ENCODE measurements at places on chromosomes 1 and 21. TPM values are rescaled to one million over a fixed set of nuclear protein-coding genes. Genes with fewer than 3 reads are reported as not detected.
A peak's percentile ranks its signal among the peaks of the same experiment; 100 is the strongest.

Gene LCE6A
- not detected for total RNA-seq

- H3K27ac ChIP-seq = peak overlapping the region; percentile 89
- H3K4me3 ChIP-seq = no peak overlapping the region
- H3K27me3 ChIP-seq = no peaks in the 10 kb centered on the region
These were observed 99.1 kb downstream of the NMNAT2 start for GRCh38 chr1:183319051-183319450.

DNA sequence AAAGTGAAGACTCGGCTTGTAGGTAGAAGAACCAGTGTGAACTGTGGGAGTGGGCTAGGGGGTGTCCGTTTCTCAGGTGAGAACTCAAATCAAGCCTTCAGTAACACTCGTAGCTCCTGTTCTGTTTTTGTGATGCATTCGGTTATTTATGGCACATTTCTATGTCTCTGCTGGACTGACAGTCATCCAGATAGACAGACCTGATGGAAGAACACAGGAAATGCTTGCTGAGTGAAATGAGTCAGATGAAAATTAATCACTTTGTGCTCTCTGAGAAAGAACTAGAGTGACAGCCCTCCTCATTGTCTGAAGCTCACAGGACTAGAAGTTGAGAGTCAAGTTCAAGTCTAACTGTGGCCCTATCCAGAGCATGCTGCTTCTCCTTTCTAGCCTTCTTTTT is 360.1 kb upstream of the PLXNA2 start:
- no peak overlapping the region for H3K4me3 ChIP-seq
- H3K4me1 ChIP-seq = no peaks in the 10 kb centered on the region
- H3K36me3 ChIP-seq = no peaks in the 10 kb centered on the region
- H3K27ac ChIP-seq = no peak overlapping the region
- H3K27me3 ChIP-seq = no peaks in the 10 kb centered on the region

GRCh38 chr1:96979304-96980268 is 258.0 kb downstream of the PTBP2 start:
- no peak overlapping the region for H3K4me3 ChIP-seq
- no peak for DNase-seq
- no peak overlapping the region for H3K27ac ChIP-seq

GRCh38 chr1:156149374-156150332 is 3.7 kb upstream of the SEMA4A start:
- no peaks in the 10 kb centered on the region for H3K36me3 ChIP-seq
- H3K4me1 ChIP-seq = peaks cover 17% of the 10 kb centered on the region
- no peaks in the 10 kb centered on the region for H3K27me3 ChIP-seq
- H3K27ac ChIP-seq = no peak overlapping the region
- no peak for DNase-seq
